ENCODE measurements at places on chromosomes 12 and 14. TPM values are rescaled to one million over a fixed set of nuclear protein-coding genes. Genes with fewer than 3 reads are reported as not detected.

DNA sequence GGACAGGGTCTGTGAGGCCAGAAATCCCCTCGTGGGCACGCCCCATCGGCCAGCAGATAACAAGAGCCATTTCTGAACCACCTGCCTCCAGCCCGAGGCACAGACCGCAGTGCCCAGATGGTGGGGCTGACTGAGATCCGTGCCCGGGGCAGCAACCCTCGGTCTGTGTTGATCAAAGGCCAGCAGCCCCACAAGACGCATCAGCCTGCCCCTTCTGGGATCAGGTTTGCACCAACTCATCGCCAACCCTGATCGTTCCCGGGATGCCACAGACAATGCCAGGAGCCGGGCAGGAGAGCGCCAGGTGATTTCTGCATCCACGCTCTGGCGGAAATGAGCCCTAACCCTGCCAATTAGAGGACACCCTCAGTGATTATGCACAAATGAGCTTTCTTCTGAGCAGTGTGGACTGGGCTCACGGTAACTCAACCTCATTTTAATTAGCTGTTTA is 64.5 kb downstream of the TESC start:
- H3K36me3 ChIP-seq, result no peaks in the 10 kb centered on the region
- H3K4me1 ChIP-seq, result peaks cover 12% of the 10 kb centered on the region
- H3K4me3 ChIP-seq, result no peak overlapping the region
- H3K27me3 ChIP-seq, result peaks cover 8% of the 10 kb centered on the region
- H3K27ac ChIP-seq, result no peak overlapping the region

DNA sequence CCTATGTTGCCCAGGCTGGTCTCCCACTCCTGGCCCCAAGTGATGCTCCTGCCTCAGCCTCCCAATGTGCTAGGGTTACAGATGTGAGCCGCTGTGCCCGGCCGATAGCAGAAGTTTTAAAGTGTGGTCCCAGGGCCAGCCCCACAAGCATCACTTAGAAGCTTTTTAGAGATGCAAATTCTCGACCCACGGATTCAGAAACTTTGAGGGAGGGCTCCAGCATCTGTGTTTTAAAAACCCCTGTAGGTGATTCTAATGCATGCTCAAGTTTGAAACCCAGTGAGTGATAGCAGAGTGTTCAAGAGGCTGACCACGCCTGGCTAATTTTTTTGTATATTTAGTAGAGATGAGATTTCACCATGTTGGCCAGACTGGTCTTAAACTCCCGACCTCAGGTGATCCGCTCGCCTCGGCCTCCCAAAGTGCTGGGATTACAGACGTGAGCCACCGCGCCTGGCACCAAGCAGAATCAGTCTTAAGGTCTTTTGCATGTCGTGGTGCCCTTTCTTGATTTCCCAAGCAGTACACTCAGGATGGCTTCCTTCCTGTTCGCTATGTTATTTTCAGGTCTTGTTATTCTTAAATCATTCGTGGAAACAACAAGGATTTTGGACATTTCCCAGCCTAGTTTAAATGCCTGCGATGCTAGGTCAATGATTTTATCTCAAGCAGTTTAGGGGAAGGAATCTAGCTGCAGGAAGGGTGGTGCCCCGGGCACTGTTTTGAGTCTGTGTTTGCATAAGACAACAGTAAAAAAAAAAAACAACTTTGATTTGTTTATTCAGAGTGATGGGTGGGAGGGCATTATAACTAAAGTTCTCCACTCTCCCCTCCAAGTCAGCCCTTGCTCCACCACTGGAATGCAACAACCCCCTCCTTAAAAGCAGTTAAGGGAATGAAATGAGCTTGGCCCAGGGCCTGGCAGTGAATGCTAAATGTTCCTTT is 9.2 kb upstream of the RILPL2 start:
- H3K4me3 ChIP-seq, result peak overlapping the region; percentile 76
- no peaks in the 10 kb centered on the region for H3K36me3 ChIP-seq
- peaks cover 31% of the 10 kb centered on the region for H3K4me1 ChIP-seq
- H3K27me3 ChIP-seq, result no peaks in the 10 kb centered on the region
- peak overlapping the region; percentile 75 for H3K27ac ChIP-seq

DNA sequence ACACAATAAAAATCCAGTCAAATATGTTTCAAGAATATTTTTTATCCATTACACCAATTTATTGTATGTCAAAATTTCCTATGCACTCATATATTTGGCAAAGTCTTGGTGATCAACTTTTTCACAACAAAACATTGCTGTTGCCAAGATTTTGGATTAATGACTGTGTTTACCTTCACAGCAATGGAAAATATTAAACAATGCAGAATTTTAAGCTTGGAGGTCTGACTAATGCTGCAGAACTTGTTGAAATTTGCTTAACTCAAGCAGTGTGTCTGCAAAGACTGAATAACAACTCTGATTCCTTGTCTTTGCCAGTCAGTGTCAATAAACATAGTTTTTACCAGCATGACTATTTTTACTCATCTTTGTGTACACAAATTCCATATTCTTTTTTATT is 336.4 kb downstream of the CCER1 start:
- H3K4me3 ChIP-seq, result no peak overlapping the region
- no peaks in the 10 kb centered on the region for H3K4me1 ChIP-seq
- no peaks in the 10 kb centered on the region for H3K27me3 ChIP-seq
- no peaks in the 10 kb centered on the region for H3K36me3 ChIP-seq

GRCh38 chr14:23089498-23090253 is 5.3 kb downstream of the ACIN1 start:
- no peak overlapping the region for H3K27ac ChIP-seq
- no peak overlapping the region for H3K4me3 ChIP-seq
- no peaks in the 10 kb centered on the region for H3K27me3 ChIP-seq
- peaks cover 12% of the 10 kb centered on the region for H3K4me1 ChIP-seq
- H3K36me3 ChIP-seq, result no peaks in the 10 kb centered on the region
- no peak for DNase-seq

GRCh38 chr12:76879710-76880518 is 1.1 kb upstream of the CSRP2 start:
- no peak overlapping the region for H3K27ac ChIP-seq
- H3K36me3 ChIP-seq, result no peaks in the 10 kb centered on the region
- DNase-seq, result no peak
- H3K4me3 ChIP-seq, result peak overlapping the region; percentile 90
- H3K4me1 ChIP-seq, result peaks cover 16% of the 10 kb centered on the region

- no peaks in the 10 kb centered on the region for H3K36me3 ChIP-seq
- peaks cover 61% of the 10 kb centered on the region for H3K27me3 ChIP-seq
- DNase-seq, result no peak
These were observed 6.6 kb upstream of the CALCOCO1 start for GRCh38 chr12:53733807-53734200.

DNA sequence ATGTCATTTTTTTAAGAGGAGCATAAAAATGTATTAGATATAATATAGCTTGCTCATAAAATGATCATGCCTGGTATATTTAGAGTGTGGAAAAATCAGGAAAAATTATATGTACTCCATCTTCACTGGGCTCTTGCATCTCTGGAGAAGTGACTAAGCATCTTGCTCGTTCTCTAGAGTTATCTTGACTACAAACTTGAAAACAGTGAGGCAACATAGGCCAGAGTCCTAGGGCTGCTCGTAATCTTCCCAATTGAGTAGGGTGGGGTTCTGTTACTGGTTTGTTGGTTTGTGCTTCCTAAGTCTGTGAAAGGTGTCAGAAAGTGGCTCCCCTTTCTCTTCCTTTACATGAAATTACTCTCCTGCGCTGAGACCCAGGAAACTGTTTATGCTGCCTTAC is 46.2 kb downstream of the AACS start:
- no peak for DNase-seq
- no peak overlapping the region for H3K27ac ChIP-seq
- no peaks in the 10 kb centered on the region for H3K4me1 ChIP-seq
- H3K36me3 ChIP-seq, result peaks cover 15% of the 10 kb centered on the region
- H3K27me3 ChIP-seq, result no peaks in the 10 kb centered on the region
- no peak overlapping the region for H3K4me3 ChIP-seq

DNA sequence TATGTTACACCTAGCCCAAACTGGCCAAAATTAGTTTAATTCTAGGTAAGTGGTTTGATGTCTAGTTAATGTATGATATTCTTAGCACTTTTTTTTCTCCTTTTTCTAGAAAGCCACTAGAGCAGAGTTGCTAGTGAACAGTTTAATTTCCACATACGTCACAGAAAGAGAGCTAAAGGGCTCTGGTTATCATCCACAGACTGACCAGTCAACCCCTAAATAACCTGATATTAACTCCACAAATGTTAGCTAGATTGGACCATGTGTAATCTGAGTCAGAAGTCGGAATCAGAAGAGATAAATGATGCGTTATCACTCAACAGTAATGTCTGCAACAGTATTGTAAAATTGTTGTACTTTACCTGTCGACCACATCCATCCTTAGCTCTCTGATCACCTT is 74.9 kb downstream of the USP15 start:
- H3K27ac ChIP-seq, result no peak overlapping the region
- no peaks in the 10 kb centered on the region for H3K27me3 ChIP-seq
- peaks cover 35% of the 10 kb centered on the region for H3K36me3 ChIP-seq
- no peak overlapping the region for H3K4me3 ChIP-seq

GRCh38 chr14:21063479-21063878 is 5.9 kb downstream of the RNASE8 start:
- no peak overlapping the region for H3K4me3 ChIP-seq
- no peak for DNase-seq
- H3K27me3 ChIP-seq, result peaks cover 42% of the 10 kb centered on the region

DNA sequence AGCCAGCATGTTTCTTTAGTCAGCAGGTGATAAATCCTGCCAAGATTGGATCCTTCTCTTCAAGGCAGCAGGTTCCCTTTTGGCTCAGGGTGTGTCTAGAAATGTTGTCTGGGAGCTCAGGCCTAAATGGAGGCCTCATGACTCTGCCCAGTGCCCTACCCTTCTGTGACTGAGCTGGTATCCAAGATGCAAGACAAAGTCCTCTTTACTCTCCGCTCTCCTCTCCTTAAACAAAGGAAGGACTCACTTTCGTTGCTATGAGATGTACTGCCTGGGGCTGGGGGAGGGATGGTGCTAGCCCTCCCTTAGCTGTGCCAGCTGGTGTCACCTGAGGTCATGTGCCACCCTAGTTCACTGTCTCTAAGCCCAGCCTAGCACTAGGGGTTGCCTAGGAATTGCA is 13.8 kb upstream of the TMPRSS12 start:
- no peaks in the 10 kb centered on the region for H3K4me1 ChIP-seq
- no peak for DNase-seq
- peaks cover 8% of the 10 kb centered on the region for H3K36me3 ChIP-seq
- H3K4me3 ChIP-seq, result no peak overlapping the region
- peak overlapping the region; percentile 5 for H3K27ac ChIP-seq

GRCh38 chr12:101813117-101813516 is 17.6 kb downstream of the GNPTAB start:
- no peak overlapping the region for H3K27ac ChIP-seq
- no peaks in the 10 kb centered on the region for H3K27me3 ChIP-seq
- no peak for DNase-seq
- H3K36me3 ChIP-seq, result peaks cover 9% of the 10 kb centered on the region
- no peak overlapping the region for H3K4me3 ChIP-seq

DNA sequence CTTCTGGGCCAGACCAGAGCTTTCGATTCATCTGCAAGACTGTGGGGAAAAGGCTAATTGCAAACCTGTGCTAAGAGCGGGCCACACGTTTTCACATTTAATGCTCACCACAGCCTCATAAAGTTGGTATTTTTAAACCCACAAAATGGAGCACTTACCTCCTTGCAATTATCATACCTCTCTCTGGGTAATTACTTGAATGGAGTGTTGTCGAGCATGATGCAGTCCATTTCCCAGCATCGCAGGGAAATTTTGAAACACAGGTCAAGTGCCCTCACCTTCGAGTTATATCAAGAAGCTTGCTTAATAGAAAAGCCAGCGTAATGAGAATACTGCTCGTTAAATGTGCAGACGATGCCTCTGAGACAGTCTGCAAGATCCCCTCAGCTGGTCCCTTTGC is 8.8 kb upstream of the IFI27L2 start:
- peaks cover 26% of the 10 kb centered on the region for H3K27me3 ChIP-seq
- no peak overlapping the region for H3K4me3 ChIP-seq
- no peak overlapping the region for H3K27ac ChIP-seq
- no peaks in the 10 kb centered on the region for H3K4me1 ChIP-seq

GRCh38 chr14:61344437-61345150 is 23.2 kb downstream of the PRKCH start:
- H3K4me1 ChIP-seq, result peaks cover 7% of the 10 kb centered on the region
- H3K27ac ChIP-seq, result peak overlapping the region; percentile 27
- DNase-seq, result no peak
- H3K27me3 ChIP-seq, result no peaks in the 10 kb centered on the region
- H3K36me3 ChIP-seq, result no peaks in the 10 kb centered on the region

DNA sequence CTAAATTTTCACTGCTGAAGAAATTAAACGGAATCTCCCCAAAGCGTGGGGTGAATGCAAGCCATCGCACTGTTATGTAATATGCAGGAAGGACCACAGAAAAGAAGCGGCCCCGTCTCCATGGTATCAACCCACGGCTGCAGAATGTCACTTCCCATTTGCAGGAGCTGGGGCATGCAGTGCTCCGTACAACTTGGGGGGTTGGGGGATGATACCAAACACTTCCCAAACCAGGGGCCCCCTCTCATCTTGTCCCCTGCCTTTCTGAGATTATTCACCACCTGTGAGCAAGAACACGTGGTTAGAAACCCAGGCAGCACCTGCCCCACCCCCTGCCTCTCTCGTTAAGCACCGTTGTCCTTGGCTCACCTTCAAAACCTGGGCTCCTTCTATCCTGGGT is 505.1 kb upstream of the TMEM132C start:
- H3K4me1 ChIP-seq, result no peaks in the 10 kb centered on the region
- H3K4me3 ChIP-seq, result no peak overlapping the region
- no peak overlapping the region for H3K27ac ChIP-seq
- H3K36me3 ChIP-seq, result peaks cover 6% of the 10 kb centered on the region
- H3K27me3 ChIP-seq, result no peaks in the 10 kb centered on the region
- no peak for DNase-seq

- no peak for DNase-seq
- H3K4me1 ChIP-seq, result no peaks in the 10 kb centered on the region
- no peaks in the 10 kb centered on the region for H3K27me3 ChIP-seq
- peaks cover 4% of the 10 kb centered on the region for H3K36me3 ChIP-seq
These were observed 127.6 kb upstream of the TRHDE start for GRCh38 chr12:72144553-72144952.

The FOXN4 gene
- polyA plus RNA-seq, result not detected

The ANKRD52 gene
- polyA plus RNA-seq, result 5.7 TPM

The CNTN1 gene
- not detected for polyA plus RNA-seq

The CPSF6 gene
- 63.2 TPM for polyA plus RNA-seq

The PPP1R13B gene
- polyA plus RNA-seq, result 0.65 TPM

The HRK gene
- polyA plus RNA-seq, result 7.1 TPM

The BICDL1 gene
- not detected for polyA plus RNA-seq
